ENCODE measurements at places on chromosomes 5 and 9. TPM values are rescaled to one million over a fixed set of nuclear protein-coding genes. Genes with fewer than 3 reads are reported as not detected.

Gene CAMK2A
- total RNA-seq = 0.60 TPM

DNA sequence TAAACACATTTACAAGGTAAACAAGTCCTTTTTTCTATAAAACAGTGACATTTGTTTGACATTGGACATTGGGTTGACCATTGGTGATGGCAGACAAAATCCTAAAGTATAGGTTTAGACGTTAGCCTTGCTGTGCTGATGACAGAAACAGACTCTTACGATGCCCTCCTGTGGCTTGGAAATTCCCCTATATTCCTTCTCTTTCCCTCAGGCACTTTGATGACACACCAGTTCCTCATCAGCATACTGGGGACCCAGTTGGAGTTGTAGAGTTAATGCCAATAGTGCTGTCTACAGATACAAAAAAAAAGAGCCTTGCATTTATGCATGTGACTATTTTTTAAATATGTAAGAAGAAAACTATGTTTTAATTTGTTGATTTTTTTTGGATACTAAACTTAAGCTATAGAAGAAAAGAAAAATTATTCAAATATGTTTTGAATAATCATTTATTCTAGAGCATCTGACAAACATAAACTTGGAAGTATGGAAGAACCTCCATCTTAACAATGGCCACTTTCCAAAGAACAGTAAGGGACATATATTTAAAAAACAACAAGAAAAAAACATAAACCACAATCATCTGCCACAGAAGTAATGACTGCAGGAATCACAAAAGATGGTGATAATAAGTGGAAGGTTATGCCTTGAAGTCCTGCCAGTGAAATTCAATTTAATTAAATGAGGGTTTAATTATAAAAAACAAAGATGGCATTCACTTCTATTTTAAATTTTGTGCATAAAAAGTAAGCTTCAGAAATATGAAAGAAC is 75.6 kb upstream of the SNCAIP start:
- no peak for DNase-seq

GRCh38 chr9:3903273-3903672 is 377.5 kb upstream of the RFX3 start:
- DNase-seq = no peak

DNA sequence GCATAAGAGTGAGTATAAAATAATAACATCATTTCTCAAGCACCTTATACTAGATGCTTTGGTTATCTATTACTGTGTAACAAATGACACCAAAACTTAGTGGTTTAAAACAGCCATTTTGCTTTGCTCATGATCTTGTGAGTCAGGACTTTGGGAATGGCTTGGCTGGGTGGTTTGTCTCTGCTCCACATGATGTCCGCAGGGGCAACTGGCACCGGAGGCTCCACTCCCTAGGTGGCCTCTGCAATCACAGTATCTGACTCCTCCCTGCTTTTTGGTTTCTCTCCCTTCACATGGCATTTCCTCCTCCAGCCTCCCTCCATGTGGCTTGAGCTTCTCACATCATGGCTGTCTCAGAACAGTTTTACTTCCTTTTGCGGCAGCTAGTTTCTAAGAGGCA is 259.5 kb downstream of the GAS1 start:
- DNase-seq = no peak

- DNase-seq = peak; percentile 94
Observed at GRCh38 chr5:138178516-138179276, at the start of the genes BRD8 and KIF20A. Gene BRD8 (minus strand): TSS chr5:138178630. CDS start chr5:138178614, 16 bp downstream. Gene KIF20A (plus strand): TSS chr5:138179112. CDS start chr5:138179681, 569 bp downstream.

DNA sequence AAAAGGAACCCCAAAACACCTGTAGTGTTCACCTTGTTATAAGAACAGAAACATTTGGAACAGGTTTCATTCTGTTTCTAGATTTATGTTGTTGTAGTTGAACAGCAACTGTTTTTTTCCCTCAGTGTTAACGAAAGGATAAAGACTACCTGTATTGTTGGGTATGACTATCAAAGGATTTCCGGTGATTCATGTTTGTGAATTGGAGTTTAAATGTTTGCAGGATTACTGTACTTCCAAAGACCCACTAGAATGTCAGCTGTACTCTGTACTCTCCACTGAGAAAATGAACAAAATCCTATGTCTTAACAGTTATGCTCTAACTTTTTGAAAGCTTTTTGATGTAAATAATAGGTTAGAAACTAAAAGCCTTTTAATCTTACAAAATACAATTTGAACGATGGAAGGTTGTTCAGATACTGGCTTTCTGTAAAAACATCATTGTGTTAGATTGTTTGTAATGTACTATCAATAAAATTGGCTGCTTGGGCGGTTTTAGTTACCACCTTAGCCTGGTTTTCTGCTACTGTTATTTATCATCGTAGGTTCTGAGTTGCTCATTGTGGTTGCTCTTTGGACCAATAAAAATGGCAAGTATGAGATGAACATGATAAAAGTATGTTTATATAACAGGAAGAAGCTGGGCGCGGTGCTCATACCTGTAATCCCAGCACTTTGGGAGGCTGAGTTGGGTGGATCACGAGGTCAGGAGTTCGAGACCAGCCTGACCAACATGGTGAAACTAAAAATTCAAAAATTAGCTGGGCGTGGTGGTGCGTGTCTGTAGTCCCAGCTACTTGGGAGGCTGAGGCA is 44.1 kb downstream of the DCP2 start:
- DNase-seq = no peak

DNA sequence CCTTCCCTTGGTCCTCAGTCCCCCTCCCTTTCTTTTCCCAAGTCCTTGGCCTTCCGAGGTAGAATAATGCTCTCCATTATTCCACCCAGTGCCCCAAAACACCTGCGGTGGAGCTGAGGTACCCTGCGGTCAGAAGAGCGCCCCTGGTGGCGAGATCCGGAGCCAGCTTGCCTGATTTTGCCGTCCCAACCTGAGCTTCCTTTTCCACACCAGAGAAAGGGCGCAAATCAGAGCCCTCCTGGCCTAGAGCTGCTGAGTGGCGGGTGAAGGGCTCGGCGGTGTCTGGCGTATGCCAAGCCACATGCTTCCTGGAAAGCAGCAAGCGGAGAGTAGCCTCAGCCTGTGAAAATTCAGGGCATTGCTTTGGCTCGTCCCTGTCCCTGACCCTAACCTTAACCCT is 21.1 kb upstream of the CARTPT start:
- DNase-seq = no peak

DNA sequence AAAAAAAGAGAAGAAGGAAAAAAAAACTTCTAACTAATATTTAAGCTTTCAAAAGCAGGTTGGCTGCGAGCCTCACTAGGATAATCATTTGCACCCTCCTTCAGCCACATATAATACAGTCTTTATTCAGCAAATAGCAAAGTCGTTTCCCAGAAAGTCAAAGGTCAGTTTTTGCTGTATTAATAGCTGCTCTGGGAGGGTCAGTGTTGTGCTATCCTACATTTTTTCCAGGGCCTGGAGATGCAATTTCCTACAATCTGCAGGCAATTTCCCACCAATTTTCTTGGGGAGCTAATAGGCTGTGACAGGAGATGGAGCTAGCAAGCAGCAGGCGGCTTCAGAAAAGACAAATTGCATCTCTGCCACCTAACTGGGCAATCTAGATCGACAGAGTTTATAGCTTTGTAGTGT is 136.8 kb downstream of the TLE1 start:
- DNase-seq = no peak

- DNase-seq = no peak
Observed at GRCh38 chr5:119332208-119332607, 23.6 kb upstream of the TNFAIP8 start.
